Activated CD4-positive, alpha-beta T cell treated with anti-CD3 and anti-CD28 coated beads, Interleukin-2, amount 10 ng/mL, durations not matched to agents 7 days and 5 days (primary cell): ENCODE measurements at places on chromosomes 7 and 10.

DNA sequence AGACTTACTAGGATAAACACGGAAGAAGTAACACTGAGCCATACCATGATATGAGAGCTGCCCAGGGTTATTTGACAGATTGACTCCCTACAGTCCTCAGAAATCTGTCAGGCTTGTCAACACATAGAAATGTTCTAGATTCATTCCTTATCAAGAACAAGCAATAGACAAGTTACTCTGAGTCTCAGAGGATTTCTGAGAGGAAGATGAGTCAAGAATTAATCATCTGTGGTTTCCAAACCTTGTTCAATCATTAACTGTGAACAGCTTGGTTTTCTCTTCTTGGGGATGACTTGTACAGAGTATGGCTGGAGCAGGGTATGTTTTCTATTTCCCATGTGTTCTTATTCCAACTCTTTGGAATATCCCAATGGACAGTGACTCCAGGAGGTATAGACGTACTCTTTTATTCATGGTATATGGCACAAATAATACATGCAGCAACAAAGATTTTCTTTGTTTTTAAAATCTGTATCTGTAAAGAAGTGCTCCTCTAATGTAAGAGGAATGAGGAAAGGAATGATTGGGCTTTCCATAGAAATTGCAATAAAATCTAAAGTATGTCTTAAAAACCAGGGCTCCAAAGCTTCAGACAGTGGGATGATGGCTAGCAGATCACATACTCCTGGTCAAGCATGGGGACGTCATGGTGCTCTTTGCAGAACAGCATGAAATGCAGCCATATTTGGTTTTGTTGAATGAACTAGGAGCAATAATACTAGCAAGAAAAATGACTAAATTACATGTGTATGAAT is 11.9 kb upstream of the SFR1 start:
- no peak for DNase-seq

- no peak for DNase-seq
Measured at GRCh38 chr10:51606825-51607462, 92.5 kb downstream of the CSTF2T start.

DNA sequence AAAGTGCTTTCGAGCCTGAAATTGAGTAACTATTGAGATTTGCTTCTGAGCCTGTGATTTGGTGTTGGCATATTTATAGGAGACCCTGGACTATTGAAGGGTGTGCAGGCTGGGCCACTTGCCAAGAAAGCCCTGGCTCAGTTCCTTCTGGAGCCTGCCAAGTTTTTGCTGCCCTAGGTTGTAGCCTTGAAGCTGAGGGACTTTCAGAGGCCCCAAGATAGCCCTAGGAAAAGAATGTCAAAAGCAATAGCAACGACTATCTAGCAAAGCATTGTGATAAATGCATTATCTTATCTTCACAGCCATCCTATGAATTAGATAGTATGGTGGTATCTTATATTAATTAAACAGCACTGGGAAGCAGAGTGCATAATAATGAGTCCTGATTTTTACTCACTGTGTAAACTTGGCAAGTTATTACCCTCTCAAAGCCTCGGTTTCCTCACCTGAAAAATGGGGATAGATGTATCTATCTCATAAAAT is 473.7 kb upstream of the PODXL start:
- no peak for DNase-seq

- no peak for DNase-seq
Measured at GRCh38 chr10:91977491-91977890, 53.9 kb downstream of the BTAF1 start.

GRCh38 chr7:54788664-54789063 is 29.7 kb upstream of the SEC61G start:
- DNase-seq, result no peak

DNA sequence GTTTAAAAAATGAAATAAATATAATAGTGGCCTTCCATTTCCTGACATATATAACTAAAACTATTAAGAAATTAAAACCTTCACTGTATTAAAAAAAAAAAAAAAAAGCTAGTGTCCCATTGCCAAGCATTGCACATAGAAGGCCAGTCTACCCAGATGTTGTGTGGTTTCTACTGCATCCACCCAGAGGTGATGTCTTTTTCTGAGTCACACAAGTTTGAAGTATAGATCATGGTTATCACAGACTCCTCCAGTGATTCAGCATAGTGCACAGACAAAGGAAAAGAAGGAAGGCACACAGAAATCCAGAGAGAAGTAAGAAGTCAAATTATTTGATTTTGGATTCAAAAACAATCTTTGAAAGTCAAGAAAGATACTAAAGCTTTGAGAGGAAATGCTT is 429.0 kb downstream of the ETV1 start:
- no peak for DNase-seq

GRCh38 chr10:17811146-17811865 is 2.2 kb downstream of the MRC1 start:
- DNase-seq, result no peak

GRCh38 chr7:41576166-41576565 is 126.7 kb downstream of the INHBA start:
- no peak for DNase-seq

- no peak for DNase-seq
Measured at GRCh38 chr10:68052463-68052862, 22.6 kb downstream of the HERC4 start.

GRCh38 chr7:25181532-25181931 is 46.8 kb downstream of the NPVF start:
- no peak for DNase-seq

GRCh38 chr10:1972406-1972805 is 235.1 kb upstream of the ADARB2 start:
- no peak for DNase-seq
